Inflammatory macrophage treated with lipopolysaccharide for 4 hours (primary cell): ENCODE measurements at places on chromosomes 7 and 10.

DNA sequence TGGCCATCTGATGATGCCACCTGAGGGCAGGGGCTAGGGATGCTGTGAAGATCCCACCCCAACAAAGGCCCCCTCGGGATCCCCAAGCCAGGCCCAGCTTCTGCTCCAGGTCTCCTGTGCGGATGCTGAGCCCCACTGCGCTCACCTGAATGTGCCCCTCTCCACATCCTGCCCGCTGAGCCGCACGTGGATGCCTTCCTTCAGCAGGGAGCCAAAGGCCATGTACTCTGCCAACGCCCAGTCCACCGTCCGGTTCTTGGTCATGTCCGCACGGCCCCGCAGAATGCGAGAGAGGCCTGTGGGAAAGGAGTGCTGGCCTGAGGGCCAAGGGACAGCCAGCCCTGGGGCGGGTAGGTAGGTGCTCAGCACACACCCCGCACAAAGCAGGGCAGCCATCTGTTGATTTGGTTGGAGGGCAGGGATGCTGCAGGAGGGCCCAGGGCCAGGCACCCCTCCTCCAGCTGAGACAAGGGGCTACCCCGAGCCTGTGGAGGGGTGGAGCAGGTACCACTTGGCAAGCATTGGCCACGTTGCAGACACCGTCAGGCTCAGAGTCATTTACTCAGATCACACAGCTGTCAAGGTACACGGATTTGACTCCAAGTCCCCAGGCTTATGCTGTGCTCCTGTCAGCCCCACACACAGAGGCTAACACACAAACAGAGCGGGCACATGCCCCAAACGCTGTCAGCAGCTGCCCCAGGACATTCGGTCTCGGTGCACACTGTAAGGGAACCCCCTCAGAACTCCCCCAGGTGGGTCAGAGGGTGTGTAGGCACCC lies 19.2 kb downstream of the OGDHL start:
- no peak for DNase-seq

DNA sequence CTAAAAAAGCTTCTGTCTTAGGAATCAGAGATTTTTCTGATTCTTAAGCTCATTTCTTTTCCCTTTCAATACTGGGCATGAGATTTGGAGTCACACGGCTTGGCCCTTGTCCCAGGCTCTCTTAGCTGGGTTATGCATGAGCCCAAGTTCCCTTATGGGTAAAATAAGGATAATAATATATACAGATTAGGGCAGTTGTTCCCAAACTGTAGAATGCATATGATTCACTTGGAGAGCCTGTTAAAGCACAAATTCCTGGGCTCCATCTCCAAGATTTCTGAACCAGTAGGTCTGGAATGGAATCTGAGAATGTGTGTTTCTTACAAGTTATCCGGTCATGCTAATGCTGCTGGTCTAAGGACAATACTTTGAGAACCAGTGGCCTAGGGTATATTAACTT lies 154.0 kb downstream of the REEP3 start:
- DNase-seq: no peak

DNA sequence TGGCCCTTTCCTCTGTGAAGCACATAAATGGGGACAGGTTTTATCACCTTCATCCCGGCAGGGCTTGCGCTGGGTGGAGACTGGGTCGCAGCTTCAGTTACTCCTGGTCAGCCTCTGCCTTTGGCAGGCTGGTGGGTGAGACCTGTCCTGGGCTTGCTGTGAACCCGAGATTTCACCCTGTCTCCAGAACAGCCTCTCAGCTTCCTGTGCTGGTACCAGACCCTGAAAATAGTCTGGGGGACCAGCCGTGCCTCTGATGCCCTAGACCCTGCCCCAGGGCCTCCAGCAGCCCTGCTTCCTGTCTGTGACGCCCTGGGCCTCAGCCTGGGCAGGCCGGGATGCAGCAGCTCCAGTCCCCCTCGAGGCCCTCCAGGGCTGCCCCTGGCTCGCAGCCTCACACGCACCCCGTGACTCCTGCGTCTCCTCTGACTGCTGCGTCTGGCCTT lies 13.2 kb upstream of the PWWP2B start:
- no peak for DNase-seq

GRCh38 chr7:141463986-141464385 lies 87.2 kb upstream of the AGK start:
- no peak for DNase-seq

GRCh38 chr10:69327463-69328379 lies 49.4 kb downstream of the HK1 start:
- peak; percentile 78 for DNase-seq

GRCh38 chr7:37031571-37032257 lies 307.4 kb upstream of the AOAH start:
- peak; percentile 90 for DNase-seq

DNA sequence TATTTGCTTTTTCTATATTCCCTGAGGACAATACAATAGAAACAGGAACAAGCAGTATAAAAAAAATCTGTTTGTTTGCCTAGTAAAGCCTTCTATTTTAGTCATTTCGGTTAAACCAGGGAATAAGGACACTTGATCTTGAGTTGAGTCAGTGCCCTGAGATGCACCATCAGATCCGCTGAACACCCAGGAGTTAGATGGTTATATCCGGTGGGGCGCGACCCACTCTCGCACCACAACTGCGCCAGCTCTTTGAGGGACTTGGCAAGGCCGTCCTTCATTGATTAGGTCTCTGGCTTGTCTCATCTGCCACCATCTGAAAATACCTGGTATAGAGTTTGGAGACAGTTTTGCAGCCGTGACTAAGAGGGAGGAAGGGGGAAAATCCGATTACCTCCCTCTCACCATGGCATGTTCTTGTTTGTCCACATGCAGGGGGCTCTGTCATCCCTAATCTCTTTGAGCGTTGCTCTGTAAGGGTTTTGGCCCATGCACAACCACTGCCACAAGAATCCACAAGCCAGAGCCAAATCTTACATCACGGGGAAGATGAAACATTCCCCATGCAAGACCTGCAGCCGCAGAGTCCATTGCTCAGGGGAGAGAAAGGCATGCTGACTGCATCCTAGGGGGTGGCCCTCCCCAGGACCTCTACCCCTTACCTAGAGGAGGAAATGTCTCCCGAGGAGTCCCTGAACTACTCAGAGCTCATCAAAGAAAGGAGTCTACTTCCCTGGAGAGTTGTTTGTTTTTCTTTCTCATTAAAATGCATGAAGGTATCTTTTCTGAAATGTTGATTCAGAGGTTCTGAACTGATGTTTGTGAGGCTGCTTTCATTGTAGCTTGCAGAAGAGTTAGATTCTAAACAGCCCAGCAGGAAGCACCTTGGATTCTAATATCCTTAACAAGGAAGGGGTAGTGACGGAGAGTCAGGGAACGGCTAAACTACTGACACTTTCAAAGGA lies 101.6 kb upstream of the FAM171A1 start:
- DNase-seq: no peak

DNA sequence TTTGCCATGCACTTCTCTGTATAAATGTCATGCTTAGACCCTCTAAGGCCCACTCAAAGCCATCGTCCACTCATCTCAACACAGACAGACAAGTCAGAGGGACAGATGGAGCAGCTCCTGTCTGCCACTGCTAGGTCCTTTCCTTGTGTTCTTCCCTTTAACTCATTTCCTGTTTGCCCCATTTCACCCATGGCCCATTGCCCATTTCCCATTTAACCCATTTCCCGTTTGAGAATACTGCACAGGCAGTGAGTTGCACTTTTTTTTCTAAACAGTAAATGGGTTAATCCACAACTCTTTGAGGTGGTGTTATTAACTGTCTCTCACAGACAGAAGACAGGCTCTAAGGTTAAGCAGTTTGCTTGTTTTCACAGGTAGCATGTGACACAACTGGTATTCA lies 179.3 kb downstream of the NPSR1 start:
- no peak for DNase-seq

DNA sequence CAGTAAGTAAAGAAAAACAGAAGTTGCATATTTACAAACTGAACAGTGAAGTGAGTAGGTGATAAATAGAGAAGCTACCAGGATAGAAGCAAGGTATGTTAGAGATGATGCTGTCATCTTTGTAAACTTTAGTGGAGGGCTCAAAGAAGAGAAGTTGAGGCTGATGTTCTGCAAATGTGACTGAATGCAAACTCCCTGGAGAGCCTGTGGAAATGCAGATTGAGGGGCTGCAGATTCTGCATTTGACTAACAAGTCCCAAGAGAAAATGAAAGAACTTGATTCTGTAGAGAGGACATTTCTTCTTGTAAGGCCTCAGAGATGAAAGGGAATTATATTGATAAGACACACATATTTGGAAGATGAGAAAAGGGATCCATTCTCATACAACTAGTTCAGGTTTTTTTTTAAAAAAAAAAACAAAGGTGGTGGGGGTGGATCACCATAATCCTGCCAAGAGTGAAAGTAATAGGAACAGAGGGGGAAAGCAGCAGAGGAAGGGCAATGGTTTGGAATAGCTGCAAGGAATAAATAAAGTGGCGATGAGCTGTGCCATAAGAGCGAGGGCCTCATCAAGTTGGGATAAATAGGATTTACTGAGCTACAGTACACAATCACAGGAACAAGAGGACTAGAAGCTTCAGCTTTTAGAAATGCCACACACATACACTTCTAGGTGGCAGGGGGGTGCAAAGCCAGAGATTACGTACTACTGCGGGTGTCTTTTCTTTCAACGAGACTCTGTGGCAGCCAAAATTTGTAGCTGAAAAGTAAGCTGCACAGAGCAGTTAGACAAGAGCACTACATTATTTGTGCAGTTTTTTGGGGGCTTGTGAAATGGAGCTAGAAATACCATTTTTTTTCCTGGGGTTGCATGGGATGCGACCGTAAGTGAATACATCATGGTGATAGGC lies 778.5 kb downstream of the NRG3 start:
- no peak for DNase-seq

DNA sequence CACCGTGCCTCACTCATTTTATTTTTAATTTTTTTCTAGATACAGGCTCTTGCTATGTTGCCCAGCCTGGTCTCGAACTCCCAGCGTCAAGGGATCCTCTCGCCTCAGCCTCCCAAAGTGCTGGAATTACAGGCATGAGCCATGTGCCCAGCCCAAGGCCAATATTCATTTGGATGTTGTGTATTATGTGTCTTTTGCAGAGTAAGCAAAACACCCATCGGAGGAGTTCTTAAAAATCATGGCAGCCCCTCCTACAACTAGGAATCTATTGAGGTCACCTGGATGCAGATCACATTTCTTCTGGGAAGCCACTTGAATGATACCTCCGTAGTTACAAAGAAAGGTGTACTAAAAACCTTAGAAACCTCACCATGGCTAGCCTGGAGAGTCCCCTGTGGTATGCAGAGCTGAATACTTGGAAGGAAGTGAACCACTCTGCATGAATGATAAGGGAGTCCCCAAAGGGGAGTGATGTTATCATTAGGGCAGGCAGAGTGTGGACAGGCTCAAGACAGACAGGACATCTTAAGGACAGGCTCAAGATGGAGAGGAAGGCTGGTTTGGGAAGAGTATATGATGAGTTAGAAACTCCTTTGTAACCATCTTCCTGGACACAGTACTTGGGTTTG lies 185.7 kb downstream of the TAX1BP1 start:
- no peak for DNase-seq

- peak; percentile 81 for DNase-seq
Observed at GRCh38 chr7:5231811-5232484, 41.9 kb downstream of the WIPI2 start.

DNA sequence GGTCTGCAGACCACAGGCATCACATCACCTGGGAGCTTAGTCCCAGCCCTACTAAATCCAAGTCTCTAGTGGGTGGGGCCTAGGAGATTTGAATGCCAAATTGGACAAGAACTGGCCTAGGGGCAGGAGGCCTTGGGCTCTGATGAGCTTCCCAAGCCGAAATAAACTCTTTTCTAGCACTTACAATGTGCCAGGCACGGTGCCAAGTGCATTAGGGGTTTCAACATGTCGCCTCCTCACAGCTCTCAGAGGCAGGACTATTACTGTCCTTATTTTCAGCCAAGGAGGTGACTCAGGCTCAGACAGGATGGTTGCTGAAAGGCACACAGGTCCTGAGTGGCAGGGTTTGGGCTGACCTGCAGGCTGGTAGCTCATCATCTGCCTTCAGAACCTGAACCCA lies 9.2 kb upstream of the CPA1 start:
- no peak for DNase-seq

DNA sequence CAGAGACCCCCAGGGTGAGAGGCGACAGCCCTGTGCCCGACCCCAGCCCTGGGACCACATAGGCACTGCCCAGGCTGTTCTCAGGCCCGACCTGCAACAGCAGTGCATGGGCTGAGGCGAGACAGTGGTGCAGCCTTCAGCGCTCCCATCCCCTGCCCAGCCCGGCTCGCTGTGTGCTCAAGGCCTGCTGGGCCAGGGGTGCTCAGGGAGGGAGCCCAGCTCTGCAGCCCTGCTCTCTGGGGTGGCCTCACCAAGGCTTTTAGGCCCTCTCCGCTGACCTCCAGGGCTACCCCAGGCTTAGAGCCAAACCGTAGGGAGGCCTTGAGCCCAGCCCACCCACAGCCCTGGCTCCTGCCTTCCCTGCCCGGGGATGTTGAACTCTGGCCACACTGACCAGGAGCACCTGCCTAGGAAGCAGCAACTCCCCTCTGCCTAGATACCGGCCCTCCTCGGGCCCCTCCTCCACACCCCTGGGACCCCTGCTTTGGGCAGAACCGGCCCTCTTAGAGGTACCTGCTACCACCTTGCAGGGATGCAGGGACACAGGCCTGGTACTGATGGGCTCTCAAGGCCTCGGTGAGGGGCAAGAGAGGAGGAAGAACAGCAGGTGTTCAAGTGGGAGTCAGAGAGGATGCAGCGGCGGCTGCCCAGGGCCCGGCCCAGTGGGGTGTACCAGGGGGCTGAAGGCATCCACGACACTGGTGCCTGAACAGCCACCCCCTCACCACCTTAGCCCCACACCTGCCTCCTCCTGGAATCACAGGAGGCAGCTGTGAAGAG lies 231.5 kb downstream of the ELFN1 start:
- no peak for DNase-seq

DNA sequence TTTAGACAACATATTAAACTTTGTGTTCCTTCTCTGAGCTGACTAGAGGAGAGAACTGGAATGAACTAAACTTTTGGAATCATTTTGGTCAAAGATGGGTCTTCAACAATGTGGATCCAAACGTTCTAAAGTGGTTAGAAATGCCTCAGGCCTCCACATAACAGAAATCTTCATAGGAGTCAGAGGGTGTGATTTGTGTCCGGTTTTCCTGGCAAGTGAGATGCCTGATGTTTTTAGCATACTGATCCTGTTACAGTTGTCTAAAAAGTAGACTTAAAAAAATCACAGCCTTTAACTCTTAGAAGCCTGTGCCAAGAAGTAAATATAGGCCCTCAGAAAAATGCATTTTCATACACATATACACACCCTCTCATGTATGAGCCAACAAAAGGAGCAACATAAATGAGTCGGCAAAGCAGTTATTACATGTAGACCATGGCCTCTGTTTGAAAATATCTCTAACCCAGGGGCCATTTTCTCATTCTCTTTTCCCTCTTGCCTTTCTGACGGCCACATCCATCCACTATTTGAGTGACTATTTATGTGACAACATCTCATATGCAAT lies 64.5 kb downstream of the ST7 start:
- DNase-seq: no peak

DNA sequence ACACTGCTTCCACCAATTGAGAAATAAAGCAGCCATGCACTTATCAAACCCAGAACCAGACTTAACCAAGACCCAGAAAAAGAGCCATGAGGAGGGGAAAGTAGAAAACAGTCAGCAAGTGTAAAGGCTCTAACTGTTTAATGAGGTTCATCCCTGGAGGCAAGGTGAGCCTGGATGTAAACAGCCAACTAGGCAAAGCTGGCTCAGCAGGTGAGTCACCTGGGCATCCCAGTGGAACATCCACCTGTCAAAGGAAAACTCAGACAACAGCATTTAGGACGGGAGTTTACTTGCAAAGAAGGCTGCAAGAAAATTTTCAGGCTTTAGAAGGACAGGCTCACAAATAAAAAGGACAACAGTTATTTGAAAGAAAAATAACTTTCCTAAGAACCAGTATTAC lies 153.0 kb downstream of the SNX13 start:
- no peak for DNase-seq
